AML-193 (cell line): ENCODE measurements at places on chromosomes 16 and 17.

DNA sequence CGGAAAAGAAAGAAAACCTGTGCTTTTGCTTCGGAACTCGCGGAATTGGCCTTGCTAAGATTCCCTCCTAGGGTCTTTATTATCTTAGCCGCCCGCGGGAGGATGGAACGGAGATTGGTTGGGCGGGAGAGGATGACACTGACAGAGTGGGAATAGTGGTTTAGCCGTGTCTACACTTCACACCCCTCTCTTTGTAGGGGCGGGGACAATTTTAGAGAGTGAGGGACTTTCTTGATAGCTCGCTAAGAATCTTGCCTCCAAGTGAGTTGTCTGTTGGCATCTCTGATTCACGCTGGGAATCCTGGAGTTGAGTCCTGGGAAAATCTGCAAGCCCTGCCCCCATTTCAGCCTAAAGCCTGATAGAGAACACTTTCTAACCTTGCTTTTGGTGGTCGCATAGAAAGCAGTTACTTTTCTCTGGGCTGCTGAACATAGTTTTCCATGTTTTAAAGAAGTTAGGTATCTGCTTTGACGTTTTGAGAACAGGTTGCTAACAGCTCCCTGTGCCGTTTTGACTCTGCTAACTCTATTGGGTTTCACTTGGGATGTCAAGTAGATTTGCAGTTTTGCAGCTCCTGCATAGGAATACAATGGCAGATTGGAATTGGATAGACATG is 697 bp downstream of the NOL11 start:
- DNase-seq = no peak

GRCh38 chr17:67171560-67171959 is 73.4 kb downstream of the HELZ start:
- no peak for DNase-seq

DNA sequence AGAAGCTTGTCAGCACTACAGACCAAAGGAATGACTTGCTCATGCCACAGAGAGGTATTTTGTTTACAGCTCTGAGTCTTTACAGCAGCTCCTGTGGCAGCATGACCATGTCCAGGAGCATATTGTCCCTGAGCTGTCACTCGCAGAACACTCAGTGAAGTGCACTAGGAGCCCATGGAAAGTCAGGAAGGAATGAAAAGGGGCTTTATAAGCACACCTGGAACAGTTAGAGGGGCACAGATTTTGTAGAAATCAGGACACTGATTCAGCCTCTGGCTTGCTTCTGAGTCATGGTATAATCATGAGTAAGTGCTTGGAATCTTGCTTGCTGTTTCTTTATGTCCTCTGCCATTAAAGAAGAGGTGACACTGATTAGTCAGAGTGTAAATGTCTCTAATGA is 41.0 kb downstream of the TADA2A start:
- no peak for DNase-seq

DNA sequence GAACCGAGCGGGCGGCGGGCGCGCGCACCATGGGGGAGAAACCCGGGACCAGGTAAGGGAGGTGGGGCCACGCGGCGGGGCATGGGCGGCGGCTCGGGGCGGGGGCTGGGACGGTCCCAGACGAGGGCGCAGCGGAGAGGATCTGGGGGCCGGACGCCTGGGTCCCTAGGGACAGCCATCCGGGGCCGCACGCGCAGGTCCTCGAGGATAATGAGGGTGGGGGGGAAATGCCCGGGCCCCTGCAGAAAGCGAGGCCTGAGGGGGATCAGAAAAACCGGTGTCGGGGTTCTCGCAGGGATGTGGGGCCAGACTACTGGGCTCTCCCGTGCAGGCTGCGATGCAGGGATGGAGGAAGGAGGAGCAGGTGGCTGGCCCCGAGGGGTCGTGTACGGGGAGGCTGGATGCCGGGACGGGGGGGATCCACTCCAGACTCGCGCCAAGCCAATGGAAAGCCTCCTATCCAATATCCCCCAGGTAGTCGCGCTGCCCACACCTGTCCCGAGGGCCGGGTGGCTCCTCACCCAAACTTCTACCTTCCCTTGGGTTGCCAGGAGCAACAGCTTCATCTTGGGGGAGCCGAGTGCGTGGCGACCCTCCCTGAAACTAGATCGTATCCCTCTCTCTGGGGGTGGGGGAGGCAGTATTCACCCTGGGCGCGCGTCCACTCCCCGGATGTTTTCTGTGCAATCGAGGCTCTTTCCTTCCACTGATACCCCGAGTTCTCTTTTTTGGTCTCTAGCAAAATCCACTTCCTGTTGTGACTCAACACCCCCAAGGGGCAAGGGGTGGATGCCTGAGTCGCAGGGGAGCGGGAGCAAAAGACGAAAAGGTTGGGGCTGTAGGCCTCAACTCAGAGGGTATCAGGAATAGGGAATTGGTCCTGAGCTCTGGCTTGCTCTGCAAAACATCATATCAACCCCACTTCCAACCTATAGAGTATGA is 532 bp downstream of the ARRB2 start:
- peak; percentile 53 for DNase-seq

DNA sequence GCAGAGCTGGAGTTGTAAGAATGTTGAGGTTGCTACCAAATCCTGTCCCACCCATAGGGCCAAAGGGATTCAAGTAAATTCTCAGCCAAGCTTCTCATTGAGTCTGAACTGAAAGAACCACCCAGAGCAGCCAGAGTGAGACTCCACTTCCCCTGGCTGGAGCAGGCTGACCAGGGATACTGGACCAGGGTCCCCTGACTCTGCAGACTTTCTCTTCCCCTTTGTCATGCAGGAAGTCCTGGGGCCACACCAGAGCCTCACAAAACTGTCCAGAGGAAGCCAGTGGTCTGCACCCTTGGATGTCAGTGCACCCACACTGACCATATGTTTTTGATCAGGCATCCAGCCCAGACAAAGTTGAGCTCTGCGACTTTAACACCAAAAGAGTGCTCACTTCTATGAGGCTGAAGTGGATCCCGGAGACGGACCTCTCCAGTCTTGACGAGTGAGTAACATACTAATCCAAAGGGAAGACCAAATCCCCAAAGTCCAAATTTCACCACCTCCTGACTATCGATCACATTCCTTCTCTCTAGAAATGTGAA is 4.1 kb downstream of the NXN start:
- DNase-seq = no peak

DNA sequence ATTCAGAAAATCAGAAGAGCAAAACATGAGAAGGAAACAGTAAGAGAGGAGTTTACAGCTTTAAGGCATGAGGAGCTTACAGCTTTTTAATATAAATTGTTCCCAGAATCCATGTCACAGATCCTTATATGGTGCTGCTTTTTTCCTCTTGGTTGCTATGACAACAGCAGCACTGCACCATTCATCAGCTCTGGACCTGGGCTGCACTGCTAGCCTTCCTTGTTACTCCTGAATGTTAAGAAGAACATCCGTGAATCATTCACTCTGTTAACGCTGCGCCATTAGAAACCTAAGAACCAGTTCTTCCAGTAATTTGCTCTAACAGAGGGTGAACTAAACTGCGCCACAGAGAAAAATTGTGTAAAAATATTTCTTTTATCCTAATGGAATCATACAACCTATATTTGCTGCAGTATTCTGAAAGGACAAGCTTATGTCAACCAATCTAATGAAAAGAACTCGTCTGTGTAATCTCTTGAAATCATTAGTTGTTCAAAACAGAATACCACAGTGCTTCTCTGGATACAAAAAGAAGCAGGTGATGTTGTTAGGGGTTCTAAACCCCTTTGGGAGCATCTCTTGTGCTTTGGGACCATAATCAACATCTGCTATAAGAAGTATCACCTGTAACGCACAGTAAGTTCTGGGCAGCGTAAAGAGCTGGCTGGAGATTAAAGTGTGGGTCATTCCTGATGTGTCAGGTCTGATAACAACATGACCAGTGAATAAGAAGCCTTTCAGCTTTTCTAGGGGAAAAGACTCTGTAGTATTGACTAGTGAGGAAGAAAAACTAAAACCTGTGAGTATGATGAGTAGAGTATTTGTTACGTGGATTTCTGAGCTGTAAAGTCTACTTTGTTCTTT is 151.2 kb downstream of the TANC2 start:
- DNase-seq = no peak

GRCh38 chr17:37750768-37751475 is 6.1 kb upstream of the HNF1B start:
- DNase-seq = no peak

- no peak for DNase-seq
Measured at GRCh38 chr17:77083531-77083930, 57.2 kb upstream of the SEC14L1 start.

- no peak for DNase-seq
Measured at GRCh38 chr16:88534638-88535190, 35.5 kb upstream of the ZC3H18 start.

GRCh38 chr17:3569534-3570137 is 12.0 kb upstream of the TRPV3 start:
- DNase-seq = no peak

DNA sequence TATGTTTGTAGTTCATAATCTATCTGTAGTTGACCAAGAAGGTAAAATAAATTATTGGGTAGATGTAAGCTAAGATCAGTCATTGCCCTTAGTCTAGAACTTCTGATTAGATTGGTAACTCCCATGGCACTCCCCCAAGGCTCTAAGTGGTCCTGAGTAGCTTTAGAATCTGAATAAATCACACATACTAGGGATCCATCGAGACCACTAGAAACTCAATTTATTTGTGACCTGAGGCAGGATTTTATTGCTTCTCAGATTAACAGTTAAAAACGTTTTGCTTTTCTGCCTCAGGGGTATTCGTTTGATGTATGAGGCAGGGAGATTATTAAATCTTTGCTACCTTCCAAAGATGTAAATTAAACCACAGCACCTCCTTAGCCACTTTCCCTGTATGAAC is 24.9 kb downstream of the CMTR2 start:
- DNase-seq = no peak

DNA sequence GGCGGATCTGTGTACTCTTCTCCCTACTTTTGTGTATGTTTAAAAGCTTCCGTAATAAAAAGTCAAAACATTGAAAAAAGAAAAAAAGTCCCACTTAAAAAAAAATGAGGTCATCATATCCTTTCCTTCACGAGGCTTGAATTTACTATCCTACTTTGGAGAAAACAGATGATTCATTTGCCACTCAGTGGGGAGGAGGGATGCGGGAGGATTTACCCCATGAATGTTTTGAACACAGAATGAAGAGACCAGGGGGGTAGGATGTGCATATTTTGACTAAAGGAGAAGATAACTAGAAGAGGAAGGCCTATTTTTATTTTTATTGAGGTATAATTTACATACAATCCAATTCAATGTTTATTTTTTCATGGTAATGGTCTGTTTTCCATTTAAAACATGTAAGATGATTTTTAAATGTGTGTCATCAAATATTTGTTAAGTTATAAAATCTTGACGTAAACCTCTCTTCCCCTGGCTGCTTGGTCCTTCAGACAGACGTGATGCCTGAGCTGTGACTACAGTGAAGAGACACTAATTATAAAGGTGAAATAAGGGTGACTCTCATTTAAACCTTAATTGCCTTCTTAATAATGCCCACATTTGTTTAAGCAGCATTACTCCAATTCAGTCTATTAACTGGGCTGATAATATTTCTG is 135.4 kb upstream of the AXIN2 start:
- no peak for DNase-seq

DNA sequence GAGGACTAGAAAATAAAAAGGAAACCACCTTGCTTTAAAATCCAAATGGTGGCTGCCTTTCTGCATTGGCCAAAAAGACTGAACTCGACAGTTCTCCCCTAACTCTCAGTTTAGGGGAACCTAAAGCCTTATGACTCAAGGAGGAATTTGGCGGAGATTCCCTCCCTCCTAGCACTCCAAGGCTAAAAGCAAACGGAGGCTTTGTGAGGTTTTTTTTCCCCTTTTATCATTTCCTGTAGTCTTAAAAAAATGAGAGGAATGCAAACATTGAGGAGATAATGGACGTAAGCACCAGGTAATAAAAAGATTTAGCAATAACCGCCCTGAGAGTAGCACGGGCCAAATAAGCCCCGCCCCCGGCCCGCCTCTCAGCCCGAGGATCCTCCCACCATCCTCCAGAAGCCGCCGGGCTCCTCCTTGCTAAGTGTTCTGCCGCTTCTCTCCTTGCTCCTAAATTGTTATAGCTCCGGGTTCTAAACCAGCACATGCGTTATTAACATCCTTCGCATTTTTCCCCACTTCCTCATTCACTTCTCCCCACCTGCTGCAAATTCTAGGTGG is 5.8 kb upstream of the KIFC3 start:
- DNase-seq = peak; percentile 68

DNA sequence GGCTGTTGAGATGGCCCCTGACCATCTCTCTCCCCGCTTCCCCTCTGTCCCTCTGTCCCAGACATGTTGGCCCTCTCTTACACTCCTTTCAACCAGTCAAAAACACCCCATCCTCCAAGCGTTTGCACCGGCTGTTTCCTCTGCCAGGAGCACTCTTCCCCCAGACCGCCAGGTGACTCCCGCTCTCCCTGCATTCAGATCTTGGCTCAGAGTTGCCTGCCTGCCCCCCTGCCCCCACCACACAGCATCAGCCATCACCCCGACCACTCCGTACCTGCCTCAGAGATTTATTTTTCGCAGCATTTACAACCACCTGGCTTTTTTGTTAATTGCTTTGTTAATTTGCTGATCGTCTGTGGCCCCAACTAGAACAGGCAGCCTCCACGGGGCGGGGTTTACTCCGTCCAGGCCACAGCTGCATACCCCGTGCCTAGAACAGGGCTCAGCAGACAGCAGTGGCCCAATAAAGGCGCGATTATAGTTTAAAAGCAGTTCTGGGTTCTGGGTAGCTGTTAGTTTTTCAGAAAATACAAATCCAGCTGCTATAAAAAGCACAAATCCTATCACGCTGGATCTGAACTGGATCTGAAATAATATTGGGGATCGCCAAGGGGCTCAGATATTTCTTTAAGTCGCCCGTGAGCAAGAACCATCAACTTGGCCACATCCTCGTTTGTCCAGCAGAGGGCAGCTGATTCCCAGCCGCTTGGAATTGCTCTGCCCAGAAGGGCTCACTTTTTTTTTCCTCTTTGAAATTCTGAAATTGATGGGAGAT is 173.6 kb downstream of the IRF8 start:
- peak; percentile 29 for DNase-seq
